Activated CD4-positive, alpha-beta T cell treated with anti-CD3 and anti-CD28 coated beads, Interleukin-10, Interleukin-2, amounts not matched to agents 100 ng/mL and 50 ng/mL, durations not matched to agents 16 hours and 8 hours (primary cell): ENCODE measurements at places on chromosomes 7 and 10.

DNA sequence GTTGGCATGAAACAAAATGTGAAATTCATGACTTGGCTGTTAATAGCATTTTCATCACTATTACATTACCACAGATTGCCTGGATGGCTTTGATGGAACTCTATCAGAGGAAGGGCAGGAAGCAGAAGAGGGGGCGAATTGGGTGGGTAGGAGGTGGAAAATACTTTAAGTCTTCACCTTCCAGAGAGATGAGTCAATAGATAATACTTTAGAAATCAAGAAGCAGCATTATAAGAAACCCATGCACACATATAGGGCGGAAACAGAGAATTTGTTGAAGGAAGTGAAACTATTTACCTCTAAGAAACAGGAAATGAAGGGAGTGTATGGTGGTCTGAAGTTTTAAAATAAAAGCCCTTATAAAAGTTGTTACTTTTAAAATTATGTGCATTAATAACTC is 152.1 kb upstream of the TARP start:
- DNase-seq, result no peak

GRCh38 chr10:116688741-116689495 is 53.4 kb downstream of the HSPA12A start:
- no peak for DNase-seq

DNA sequence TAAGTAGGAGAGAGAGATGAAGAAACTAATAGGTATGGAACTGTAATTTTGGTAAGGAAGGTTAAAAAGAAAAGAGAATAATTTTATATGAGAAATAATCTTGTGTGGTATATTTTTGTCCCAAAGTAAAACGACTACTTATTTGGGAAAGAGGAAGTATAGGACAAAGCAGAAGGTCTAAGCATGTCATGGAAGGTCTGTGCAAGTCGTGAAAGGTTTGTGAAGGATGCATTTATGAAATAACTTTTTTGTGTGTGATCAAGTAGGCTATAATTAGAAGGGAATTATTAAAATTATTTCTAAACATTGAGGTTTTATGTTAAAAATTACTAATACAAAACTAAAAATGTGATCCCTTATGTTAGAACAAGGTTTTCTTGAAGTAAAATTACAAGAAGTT is 63.3 kb downstream of the ZNF783 start:
- no peak for DNase-seq

DNA sequence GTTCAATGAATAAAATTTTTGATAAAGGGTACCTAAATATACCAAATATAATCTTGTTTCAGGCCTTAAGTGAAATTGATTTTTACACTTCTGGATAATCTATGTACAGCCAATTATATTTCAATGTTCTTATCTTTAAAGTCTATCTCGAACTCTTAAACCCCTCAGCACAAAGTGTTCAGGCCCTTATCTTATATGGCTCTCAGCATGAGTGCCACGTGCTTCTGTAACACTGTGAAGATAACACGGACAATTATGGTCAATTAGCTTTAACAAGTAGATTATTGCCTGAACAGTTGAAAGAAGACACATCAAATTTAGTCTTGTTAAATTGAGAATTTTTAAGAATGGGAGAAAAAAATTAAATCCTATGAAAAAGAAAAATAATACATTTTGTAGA is 40.4 kb upstream of the DMTF1 start:
- DNase-seq, result no peak

DNA sequence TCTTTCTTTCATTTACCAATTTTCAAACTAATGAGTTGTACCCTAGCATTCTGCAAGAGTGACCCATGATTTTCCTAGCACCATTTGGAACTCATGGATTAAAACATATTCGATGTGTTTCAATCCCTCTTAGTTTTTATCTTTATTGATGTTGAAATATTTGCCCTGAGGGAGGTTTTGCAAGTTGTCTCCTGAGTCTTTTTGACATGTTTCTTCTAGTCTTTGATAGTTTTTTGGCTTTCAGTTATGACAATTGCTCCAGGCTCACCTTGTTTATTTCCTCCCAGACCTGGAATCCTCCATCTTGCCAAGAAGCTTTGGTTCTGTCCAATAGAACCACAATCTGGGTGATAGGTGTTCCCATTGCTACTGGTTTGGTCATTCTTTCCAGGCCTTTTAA is 327.8 kb downstream of the WDR11 start:
- DNase-seq, result no peak

DNA sequence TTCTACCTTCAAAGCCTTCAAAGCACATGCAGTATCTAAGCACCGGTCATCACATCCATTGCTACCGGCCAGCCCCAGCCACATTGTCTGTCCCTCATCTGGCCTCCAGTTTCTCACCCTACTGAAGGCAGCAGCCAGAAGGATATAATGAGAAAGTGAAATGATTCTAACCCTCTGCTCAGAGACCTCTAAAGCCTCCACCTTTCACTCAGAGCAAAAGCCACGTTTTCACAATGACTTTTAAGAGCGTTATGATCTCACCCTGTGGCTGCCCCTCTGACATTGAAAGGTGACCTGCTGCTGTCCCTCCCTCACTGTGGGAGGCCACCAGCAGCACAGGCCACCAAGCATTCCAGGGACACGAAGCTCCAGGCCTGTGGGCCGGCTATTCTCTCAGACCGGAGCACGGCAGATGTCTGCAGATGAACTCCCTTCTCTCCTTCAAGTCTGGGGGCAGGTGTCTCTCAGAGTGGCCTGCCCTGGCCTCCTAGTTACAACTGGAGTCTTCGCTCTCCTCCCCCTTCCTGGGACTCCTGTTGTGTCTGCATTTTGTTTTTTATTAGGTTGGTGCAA is 94.9 kb upstream of the EEPD1 start:
- DNase-seq, result peak; percentile 5

DNA sequence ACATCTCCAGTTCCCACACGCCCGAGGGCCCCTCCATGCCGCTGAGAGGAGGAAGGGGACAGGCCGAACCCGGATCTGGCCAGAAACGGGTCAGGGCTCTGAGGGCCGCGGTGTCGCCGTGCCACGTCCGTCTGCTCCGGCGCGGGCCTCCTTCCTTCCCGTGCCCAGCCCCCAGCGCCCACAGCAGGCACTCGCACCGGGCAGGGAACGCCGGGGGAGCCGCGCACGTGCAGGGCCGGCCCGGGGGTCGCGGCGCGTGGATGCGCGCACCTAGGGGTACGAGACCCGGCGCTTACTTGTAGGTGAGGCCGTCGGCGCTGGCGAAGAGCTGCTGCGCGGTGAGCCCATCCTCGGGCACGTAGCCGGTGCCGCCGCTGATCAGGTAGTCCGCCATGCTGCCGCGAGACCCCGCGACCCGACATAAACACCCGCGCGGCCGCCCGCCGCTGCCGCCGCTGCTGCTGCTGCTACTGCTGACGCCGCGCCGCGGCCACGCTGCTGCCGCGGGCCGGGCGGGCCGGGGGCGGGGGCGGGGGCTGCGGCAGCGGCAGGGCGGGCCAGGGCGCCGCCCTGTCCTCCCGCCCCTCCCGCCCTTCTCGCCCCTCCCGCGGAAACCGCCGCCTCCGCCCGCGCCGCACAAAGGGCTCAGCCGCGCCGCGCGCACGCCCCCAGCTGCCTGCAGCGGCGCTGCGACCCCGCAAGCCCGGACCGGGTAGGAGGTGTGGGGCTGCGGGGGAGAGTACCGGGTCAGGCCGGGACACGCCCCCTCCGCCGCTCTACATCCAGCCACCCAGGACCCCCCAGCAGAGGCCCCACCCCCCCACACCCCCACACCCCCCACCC is 4.1 kb downstream of the IMPDH1 start:
- DNase-seq, result peak; percentile 64

DNA sequence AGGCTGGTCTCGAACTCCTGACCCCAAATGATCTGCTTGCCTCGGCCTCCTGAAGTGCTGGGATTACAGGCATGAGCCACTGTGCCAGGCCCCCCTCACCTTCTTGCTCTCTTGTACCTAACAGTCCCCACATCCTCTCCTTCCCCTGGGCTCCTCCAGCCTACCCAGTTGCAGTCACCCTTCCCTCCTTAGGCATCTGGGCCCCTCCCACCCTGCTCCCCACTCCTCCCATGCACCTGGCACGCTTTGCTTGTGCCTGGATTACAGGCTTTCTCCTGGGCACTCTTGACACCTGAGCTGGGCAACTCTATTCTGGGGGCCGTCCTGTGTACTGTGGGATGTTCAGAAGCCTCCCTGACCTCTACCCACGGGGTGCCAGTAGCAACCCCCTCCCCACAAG is 3.0 kb downstream of the CLDN15 start:
- no peak for DNase-seq

DNA sequence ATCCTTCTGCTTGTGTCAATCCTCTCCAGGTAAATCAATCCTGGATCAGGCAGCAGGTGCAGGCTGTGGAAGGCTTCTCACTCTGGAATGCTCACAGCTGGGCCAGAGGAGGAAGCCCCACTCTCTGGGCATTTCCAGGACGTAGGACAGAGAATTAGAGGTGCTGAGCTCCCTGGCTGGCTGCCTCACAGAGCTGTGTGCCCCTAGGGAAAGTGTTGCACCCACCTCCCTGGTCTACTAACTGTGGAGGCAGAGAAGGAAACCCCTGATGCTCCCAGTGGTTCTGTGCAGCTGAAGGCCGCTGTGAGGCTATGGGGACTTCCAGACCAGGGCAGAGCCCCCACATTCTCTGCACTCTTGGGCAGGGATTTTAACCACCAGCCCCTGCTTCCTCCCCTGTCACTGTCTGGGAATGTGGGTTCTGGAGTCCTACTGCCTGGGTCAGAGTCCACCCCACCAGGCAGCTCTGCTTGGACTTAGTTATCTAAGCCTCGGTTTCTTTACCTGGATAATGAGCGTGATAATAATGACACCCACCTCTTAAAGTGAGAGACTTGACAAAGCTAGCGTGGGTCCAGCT is 73.5 kb upstream of the EEPD1 start:
- no peak for DNase-seq

DNA sequence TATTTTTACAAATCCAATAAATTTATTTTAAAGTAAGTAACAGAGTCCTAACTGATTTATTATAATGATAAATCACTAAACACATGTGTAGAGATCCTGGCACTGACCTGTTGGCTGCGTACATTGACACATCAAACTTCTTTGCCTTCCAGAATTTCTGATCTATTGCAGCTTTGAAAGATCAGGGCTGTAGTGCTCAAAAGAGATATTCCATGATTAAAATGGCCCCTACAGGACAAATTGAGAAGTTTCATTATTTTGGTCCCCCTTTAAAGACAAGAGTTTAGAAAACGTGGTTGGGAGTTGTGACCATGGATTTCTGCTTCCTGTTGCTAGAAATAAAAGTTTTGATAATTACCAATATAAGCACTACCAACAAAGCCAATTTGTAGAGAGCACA is 87.7 kb upstream of the PDK4 start:
- DNase-seq, result no peak

DNA sequence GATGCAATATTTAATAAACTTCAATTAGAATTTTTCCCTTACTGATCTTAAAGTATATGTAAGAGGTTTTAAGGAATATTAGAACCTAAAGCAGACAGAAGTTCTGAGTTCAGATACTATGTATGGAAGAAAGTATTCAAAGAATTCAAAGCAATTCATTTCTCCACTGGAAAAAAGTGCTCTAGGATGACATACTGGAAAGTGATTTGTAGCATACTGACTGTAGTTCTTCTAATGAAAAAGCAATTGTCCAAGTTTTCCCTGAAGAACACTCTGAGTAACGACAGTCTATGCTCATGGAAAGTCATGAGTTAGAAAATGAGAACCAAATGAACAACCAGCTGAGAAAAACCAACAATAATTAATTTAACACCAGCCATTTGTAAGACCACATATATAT is 180.8 kb upstream of the SLC26A5 start:
- DNase-seq, result no peak

GRCh38 chr7:55260676-55261385 is 104.3 kb upstream of the LANCL2 start:
- no peak for DNase-seq

DNA sequence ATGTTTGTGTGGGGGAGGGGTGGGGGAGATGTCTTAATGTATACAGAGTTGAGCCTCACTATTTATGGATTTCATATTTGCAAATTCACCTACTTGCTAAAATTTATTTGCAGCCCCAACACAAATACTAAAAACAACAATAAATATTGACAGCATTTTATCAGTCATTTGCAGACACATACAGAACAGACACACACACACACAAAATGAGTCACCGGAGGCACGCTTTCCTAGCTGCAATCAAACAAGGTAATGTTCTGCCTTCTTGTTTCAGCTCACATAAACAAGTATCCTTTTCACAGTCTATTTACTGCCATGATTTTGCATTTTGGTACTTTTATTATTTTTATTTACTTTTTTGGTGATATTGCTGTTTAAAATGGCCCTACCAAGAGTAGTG is 88.5 kb downstream of the IPMK start:
- DNase-seq, result no peak

DNA sequence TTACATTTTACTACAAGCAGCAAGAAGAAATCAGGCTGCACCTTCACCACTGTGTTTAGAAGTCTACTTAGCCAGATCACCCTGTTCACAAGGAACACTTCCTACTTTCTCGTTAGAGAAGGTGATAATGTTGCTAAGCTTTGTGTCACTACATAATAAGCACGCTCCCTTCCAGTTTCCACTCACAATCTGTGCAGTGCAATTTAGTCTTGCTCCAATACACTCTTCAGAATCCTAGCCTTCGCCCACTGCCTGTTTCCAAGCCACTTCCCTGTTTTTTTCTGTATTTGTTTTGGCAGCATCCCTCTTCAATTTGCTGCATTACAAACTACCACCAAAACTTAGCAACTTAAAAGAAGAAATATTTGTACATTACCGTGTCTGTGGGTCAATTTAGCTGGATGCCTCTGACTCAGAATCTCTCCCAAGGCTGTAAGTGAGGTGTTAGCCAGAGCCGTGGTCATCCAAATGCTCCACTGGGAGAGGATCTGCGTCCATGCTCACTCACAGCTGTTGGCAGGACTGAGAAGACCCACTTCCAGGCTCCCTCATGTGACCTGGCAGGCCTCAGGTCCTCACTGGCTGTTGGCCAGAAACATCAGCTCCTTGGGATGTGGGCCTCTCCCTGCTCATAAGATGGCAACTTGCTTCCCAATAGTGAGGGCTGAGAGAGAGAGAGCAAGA is 110.4 kb downstream of the PON1 start:
- DNase-seq, result no peak

- peak; percentile 78 for DNase-seq
These were observed 42.9 kb upstream of the IKZF1 start for GRCh38 chr7:50261593-50261992.

DNA sequence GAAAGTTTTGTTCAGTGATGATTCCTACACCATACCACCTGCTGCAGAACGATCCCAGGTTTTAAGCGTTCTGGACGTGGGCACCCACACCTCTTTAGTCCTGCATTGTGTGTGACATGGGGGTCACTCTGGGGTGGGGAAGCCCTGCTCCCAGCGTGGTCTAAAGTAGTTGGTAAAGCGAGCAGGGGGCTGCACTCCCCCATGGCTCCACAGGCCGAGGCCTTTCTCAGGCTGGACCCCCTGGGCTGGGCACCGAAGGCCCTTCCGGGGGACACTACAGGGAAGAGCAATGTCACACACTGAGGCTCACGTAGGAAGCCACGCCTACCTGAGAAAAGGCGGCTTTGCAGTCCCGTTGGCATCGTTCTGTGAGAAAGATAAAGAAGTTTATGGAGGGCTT is 12.3 kb downstream of the BRI3 start:
- DNase-seq, result no peak
